ENCODE measurements at places on chromosomes 12 and 14.

DNA sequence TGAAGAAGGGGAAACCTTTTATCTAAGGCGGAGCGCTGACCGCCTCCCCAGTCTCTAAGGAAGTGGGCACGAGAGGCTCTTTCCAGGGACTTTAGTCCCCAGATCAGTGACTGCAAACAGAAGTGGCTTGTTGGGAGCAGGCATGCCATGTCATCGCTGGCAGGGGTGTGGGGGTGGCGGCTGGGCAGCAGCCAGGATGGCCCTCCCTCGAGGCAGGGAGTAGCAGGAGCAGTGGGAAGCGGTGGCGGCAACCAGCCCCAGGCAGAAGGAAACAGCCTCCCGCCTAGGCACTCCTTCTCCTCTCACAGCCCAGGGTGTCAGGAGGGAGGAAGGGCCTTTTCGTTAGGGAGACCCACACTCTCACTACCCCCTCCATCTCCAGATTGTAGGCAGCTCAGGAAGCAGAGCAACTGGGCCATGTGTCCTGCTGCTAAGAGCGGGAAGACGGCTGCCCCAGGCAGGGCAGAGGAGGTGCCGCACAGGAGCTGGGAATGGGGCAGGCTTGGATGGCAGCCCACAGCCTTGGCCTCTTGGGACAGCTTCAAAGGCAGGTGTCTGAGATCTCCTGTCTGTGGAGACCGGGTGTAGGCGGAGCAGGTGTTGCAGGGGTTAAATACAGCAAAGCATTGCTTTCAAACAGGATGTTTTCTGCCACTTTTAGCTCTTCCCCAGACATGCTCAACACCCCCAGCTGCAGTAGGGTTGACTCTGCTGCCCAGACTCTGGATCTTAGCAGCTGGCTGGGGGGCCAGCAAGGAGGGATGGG, 21.8 kb downstream of the VDR start:
- DNase-seq = no peak

GRCh38 chr14:55749946-55750345, 169.9 kb downstream of the KTN1 start:
- no peak for DNase-seq

DNA sequence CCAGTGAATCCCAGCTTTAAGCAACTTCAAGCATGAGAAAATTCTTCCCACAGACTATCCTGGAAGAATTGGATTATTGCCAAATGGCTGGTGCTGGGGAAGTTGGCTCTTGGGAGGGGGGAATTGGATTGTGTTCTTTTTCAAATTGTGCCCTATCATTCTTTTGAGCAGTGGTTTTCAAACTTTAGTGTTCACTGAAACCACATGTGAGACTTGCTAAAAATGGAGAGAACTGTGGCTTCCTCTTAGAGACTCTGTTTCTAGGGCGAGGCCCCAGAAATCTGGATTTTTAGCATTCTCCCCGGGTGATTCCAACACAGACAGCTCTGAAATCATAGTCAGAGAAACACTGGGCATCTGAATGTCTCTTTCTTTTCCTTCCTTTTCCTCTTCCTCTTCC, 14.3 kb upstream of the OTUB2 start:
- DNase-seq = no peak

- no peak for DNase-seq
These were observed 23.1 kb upstream of the COL2A1 start for GRCh38 chr12:48027183-48028002.

DNA sequence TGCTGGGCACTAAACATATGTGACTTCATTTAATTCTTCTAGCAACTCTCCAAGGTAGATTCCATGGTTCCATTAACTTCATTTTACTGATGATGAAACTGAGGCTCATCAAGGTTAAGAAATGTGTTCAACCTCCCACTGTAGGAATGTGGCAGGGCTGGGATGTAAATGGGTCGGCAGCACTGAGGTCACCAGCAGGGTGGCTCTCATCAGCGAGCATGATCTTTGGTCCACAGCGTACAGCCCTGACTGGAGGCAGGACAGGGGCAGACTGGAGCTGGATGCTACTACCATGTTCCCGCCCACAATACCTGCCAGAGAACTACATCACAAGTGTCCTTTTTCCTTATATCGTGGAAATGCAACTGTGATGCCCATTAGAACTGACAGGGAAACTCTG, 4.6 kb downstream of the APPL2 start:
- no peak for DNase-seq

DNA sequence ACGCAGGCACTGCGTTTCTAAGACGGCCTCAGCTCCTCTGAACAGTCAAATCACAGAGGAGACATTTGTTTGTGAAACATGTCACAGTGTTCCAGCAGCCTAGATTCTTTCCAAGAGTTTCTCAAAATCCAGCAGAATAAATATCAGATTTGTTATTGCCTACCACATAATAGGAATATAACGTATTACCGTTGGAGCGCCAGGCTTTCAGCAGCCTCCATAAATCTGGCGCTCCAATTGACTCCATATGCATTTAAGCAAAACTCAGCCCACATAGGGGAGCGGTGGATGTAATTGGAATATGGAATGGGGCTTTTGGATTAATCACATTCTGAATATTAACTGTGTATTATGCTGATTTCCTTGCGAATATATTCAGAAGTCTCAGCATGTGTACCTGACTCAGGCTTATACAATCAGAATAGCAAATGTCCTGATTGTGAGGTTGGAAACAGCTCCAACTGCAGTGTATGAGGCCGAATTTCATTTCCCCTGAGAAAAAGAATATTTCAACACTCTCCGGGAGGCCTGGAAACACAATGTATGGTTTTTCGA, 174.0 kb downstream of the ASCL4 start:
- DNase-seq = no peak

- DNase-seq = no peak
These were observed 493 bp downstream of the HOXC5 start for GRCh38 chr12:54033106-54033979.

GRCh38 chr14:80172375-80173051, 38.8 kb downstream of the DIO2 start:
- no peak for DNase-seq

DNA sequence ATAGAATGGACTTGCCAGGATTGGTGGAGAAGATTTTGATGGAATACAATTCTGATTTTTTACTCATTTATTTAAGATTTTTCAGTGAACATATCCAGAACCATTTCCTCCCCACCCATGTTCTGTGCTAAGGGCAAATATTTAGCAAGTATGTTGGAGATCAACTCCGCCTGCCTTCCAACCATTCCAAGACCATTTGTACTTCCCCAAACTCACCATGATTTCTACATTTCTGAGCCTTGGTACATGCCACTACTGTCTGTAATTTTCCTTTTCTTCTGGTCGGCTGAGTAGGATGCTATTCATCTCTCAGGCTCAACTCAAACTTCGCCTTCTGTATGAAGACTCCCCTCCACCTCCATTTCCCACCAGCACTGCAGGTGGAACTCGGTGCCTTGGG, 150.6 kb downstream of the NTF3 start:
- DNase-seq = no peak

Data from urothelium cell line (cell line).